ENCODE measurements at places on chromosomes 1 and 21.

GRCh38 chr1:20380175-20380574 is 89.5 kb downstream of the VWA5B1 start:
- DNase-seq = no peak

GRCh38 chr1:85368073-85368770 is 91.8 kb upstream of the BCL10 start:
- DNase-seq = no peak

- no peak for DNase-seq
Observed at GRCh38 chr21:38284216-38284615, 27.4 kb downstream of the KCNJ15 start.

GRCh38 chr1:221736714-221737113 is 5.2 kb downstream of the DUSP10 start:
- no peak for DNase-seq
